ENCODE measurements at places on chromosomes 5 and 9.

- no peak for DNase-seq
Observed at GRCh38 chr5:61732369-61732768, 400.3 kb downstream of the ZSWIM6 start.

DNA sequence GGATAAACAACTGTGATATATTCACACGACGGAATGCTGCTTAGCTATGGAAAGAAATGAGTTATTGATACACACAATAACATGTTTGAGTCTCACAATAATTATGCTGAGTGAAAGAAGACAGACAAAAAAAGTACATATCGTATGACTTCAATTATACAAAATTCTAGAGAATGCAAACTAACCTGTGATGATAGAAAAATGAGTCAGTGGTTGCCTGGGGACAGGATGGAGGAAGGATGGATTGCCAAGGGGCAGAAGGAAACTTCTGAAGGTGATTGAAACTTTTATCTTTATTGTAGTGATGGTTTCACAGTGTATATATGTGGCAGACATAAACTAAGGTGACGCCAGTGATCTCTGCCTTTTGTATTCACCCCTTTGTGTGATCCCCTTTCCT is 7.5 kb upstream of the CARTPT start:
- DNase-seq: no peak

GRCh38 chr9:108056805-108057386 is 567.3 kb upstream of the KLF4 start:
- no peak for DNase-seq

DNA sequence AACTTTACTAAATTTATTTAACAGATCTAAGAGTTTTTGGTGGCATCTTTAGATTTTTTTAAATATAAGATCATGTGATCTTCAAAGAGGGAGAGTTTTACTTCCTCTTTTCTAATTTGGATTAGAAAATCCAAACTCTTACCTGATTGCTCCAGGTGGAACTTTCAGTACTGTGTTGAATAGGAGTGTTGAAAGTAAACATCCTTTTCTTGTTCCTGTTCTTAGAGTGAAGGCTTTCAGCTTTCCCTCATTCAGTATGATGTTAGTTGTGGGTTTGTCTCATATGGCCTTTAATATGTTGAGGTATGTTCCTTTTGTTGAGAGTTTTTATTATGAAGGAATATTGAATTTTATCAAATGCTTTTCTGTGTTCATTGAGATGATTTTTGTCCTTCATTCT is 650.0 kb upstream of the SGCD start:
- no peak for DNase-seq

GRCh38 chr9:73847536-73847935 is 649.6 kb upstream of the RORB start:
- DNase-seq: no peak
